ENCODE measurements at places on chromosomes 16 and 17.

- no peak for DNase-seq
Observed at GRCh38 chr17:67414559-67414958, 37.5 kb downstream of the PITPNC1 start.

DNA sequence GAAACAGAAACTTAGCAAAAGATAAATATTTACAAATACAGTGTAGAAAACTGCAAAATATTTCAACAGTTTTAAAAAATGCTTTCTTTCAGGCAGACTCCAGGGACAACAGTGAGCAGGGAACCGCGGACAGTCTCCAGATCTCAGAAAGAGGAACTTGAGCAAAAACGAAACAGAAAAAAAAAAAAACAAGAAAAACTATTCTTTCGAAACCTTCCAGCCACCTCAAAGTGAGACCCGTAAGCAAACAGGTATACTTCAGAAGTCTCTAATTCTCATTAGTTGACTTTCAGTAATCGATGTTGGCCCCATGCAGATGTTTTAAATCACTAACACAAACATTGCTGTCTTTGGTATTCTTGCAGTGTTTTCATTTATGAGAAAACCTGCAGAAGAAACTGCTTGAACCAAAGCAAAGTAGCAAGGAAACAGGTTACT lies 15.7 kb upstream of the CCL1 start:
- DNase-seq, result peak; percentile 91

DNA sequence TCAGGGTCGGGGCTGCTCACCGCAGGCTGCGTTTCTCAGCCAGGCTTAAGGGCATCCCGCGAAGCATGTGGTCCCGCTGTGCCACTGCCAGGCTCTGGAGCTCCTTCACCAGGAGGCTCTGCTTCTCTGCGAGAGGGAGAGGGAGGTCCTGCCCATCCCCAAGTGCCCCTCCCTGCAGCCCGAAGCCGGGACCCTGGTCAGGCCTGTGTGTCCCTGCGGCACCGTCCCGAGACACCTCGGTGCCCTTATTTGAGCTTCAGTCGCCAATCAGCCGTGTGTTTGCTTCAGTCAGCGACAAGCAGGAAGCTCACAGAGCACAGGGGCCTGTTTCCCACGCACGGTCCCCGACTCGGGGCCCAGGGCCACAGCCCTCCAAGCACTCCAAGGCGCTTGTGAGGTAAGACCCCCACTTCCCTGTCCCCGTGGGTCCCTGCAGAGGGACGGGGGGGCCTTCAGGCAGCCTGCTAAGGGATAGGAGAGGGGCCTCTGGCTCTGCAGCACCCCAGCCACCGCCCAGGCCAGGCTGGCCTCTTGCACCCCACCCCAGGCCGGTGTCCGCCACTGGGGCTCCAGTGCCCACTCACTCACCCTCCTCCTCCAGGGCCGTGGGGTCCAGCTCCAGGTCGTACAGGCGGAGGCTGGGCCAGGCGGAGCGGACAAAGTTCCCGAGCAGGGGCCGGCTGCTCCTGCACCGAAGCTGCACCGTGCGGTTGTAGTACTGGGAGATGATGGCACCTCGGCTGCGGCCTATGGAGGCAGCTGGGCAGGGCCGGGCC lies 3.2 kb downstream of the TMC6 start:
- DNase-seq, result peak; percentile 49

- no peak for DNase-seq
Observed at GRCh38 chr17:6165806-6166205, 95.6 kb downstream of the WSCD1 start.

GRCh38 chr16:75552951-75553350 lies 3.1 kb downstream of the TMEM231 start:
- DNase-seq, result peak; percentile 16

Measured in hematopoietic multipotent progenitor cell treated with erythropoietin and hydrocortisone succinate and interleukin-3 and kit ligand, for 4 days (in vitro differentiated cells).